Progenitor cell of endocrine pancreas (in vitro differentiated cells): ENCODE measurements at places on chromosomes 13 and 19. TPM values are rescaled to one million over a fixed set of nuclear protein-coding genes. Genes with fewer than 3 reads are reported as not detected.
A peak's percentile ranks its signal among the peaks of the same experiment; 100 is the strongest.

SHISA2 gene
- total RNA-seq, result 15.2 and 18.1 TPM in 2 replicates

VSTM1 gene
- total RNA-seq, result not detected in 2 replicates

DNA sequence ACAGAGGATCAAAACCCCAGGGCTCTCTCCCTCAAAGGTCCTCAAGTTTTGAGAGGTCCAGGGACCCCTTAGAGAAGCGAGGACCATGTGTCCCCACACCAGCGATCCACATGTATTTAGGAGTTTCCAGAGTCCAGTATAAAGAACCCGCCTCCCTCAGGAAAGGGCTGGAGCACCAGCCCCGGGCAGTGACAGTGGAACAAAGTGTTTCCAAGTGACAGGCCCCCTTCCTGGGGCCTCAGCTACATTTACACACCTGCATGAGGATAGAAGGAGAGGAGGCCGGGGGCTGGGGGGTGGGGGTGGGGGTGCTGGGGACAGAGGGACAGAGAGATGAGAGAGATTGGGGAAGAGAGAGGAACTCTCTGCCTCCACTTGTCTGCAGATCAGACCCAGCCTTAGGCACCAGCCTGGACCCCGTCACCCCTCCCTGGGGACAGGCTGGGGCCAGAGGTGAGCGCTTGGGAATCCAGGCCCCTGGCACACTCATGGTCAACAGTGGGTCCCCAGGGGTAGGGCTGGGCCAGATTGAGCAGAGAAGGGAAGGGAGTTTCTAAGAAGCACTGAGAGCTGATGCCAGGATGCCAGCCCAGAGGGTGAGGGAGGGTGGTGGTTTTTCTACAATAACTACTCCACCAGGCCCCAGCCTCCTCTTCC, 802 bp downstream of the BCAM start:
- H3K36me3 ChIP-seq, result peaks cover 17% of the 10 kb centered on the region
- peak overlapping the region; percentile 87 for H3K27ac ChIP-seq

GRCh38 chr13:49140910-49141611, 79.1 kb upstream of the MLNR start:
- H3K36me3 ChIP-seq, result peaks cover 40% of the 10 kb centered on the region
- no peak overlapping the region for H3K4me3 ChIP-seq
- no peak for DNase-seq
- H3K4me1 ChIP-seq, result no peaks in the 10 kb centered on the region
- no peak overlapping the region for H3K27ac ChIP-seq

- DNase-seq, result no peak
- peaks cover 5% of the 10 kb centered on the region for H3K4me1 ChIP-seq
- no peaks in the 10 kb centered on the region for H3K27me3 ChIP-seq
- peaks cover 1% of the 10 kb centered on the region for H3K36me3 ChIP-seq
- no peak overlapping the region for H3K4me3 ChIP-seq
Measured at GRCh38 chr19:9883764-9884163, 48.6 kb downstream of the PIN1 start.

DNA sequence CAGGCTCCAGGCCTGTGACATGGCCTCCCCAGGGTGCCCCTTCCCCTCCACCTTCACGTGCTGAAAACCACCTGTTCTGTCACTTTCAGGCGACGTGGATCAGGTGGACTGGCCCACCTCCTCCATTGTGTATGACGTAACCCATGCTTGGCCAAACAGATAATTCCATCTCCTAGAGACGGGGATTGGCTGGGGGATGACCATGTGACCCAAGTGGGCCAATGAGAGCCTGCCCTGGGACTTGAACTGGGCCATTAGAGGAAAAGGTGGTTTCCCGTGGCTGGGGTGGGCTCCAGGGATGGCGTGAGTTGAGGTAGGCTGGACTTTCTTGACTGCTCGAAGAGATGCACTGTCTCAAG, 3.6 kb upstream of the ADAMTSL5 start:
- H3K27me3 ChIP-seq, result peaks cover 41% of the 10 kb centered on the region
- no peak overlapping the region for H3K27ac ChIP-seq
- no peaks in the 10 kb centered on the region for H3K36me3 ChIP-seq
- no peak overlapping the region for H3K4me3 ChIP-seq
- no peaks in the 10 kb centered on the region for H3K4me1 ChIP-seq
- DNase-seq, result no peak

DNA sequence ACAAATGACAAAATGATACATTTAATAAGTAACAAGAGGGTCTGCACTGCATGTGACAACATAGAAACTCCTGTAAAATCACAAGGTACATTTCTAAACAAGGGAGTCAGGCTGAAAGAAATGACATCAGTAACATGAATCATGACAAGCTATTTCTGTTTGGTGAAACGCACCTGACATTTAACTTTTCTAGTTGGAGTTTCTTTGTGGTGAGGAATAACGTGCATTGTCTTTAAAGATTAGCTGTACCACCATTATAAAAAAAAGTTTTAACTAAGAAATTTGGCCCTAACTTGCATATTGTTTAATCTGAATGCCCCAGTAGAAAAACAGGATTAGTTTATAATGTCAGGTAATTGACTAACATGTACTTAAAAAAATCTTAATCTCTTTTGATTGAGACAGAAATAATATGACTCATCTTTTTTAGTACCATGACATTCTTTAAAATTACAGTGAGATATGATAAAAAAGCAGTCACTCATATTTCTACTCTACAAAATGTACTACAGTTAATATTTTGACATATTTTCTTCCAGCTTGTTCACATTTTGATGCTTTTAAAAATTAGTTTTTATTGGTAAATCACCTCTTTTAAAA, 418.2 kb downstream of the KLF12 start:
- H3K4me3 ChIP-seq, result no peak overlapping the region
- no peak for DNase-seq
- H3K27me3 ChIP-seq, result no peaks in the 10 kb centered on the region
- H3K4me1 ChIP-seq, result peaks cover 11% of the 10 kb centered on the region
